ENCODE measurements at places on chromosomes 13 and 19. TPM values are rescaled to one million over a fixed set of nuclear protein-coding genes. Genes with fewer than 3 reads are reported as not detected.
A peak's percentile ranks its signal among the peaks of the same experiment; 100 is the strongest.

- H3K4me1 ChIP-seq = no peaks in the 10 kb centered on the region
- H3K4me3 ChIP-seq = no peak overlapping the region
- H3K27me3 ChIP-seq = no peaks in the 10 kb centered on the region
- H3K27ac ChIP-seq = no peak overlapping the region
Observed at GRCh38 chr13:98263841-98264240, 86.8 kb upstream of the RNF113B start.

DNA sequence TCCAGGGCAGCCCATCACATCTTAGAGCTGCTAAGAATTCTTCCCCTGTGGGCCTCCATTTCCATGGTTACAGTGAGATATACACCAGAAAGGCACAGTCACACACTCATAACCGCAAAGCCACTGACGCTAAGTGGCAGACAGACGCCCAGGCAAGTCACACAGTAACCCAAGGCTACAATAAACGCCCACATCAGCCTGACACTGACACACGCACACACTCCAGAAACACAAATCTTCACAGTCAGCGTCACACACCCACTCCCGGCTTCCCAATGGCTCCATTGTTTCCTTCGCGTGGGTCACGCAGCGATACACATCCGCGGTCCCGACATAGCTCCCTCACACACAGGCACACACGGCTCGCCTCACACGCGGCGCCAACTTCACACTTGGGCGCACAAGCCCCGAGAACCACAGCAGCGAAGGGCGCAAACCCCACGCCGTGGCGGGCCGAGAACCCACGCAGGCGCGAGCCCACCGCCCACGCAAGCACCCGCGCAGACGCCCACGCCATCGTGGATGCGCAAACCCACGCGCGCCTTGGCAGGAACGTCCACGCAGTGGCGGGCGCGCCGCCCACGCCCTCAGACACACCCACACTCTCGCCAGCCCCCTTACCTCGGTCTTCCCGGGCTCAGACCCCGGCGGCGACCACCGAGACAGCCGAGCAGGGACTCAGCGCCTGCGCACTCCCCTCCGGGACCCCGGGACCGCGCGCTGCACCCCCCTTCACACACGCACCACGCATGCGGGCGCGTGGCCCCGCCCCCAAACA, at the start of gene ZNF667:
Gene ZNF667, minus strand, starts transcription at position 695 of the 778 bp plus-strand sequence. CDS start 14,975 bp downstream, outside the sequence.
- no peaks in the 10 kb centered on the region for H3K4me1 ChIP-seq
- no peak for DNase-seq
- peak within 1 kb of the TSS; percentile 32 for H3K4me3 ChIP-seq
- H3K27ac ChIP-seq = no peak within 1 kb of the TSS

Gene NLRP11
- 0.18 TPM for total RNA-seq

DNA sequence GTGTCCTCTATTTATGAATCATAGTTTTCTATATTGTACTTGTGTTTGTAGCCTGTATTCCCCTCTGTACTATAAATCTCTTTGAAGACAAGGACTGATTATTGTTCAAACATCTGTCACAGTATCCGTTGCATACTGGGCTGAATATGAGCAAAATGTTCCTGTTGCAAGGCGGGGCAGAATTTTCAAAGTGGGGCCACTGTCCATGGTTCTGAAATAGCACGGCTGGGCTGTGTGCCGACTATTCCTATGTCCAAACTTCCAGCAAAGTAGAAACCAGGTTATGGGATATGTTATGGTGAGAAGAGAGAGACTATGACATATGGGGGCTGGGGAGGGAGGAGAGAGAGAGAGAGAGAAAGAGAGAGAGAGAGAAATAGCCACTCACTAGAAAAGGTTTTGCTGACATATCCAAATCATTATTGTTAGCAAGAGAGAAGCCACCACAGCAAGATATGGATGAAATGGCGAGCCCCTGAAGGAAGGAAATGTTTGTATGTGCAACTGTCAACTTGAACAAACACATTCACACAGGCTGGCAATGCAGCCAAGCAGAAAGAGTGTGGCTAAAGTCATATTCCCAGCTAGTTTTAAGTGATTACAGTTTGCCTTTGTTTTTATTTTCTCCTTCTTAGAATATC, 107.0 kb upstream of the GPR12 start:
- peaks cover 7% of the 10 kb centered on the region for H3K27me3 ChIP-seq
- DNase-seq = no peak
- H3K4me1 ChIP-seq = no peaks in the 10 kb centered on the region
- no peaks in the 10 kb centered on the region for H3K36me3 ChIP-seq

Gene NLRP4
- not detected for total RNA-seq

DNA sequence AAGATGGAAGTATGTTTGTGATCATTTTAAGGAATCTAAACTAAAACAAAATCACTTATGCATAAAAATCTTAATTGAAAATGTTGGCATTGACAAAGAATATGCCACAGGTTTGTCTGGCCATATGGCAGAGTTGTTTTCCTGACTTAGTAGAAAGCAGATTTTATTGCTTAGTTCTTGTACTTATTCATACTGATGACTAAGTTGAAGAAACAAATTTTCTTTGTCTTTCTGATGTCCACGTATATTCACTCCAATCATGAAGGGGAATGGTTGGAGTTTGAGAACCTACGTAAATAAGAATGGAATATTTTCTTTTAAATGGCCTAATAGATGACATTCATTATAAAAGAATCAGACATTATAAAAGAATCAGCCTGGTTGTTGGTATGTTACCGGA, 8.0 kb upstream of the GPC6 start:
- H3K36me3 ChIP-seq = no peaks in the 10 kb centered on the region
- no peak overlapping the region for H3K4me3 ChIP-seq
- H3K27ac ChIP-seq = no peak overlapping the region
- DNase-seq = no peak
- H3K27me3 ChIP-seq = no peaks in the 10 kb centered on the region

GRCh38 chr13:41315443-41316047, 4.5 kb downstream of the NAA16 start:
- H3K27ac ChIP-seq = peak overlapping the region; percentile 18
- H3K36me3 ChIP-seq = no peaks in the 10 kb centered on the region
- H3K27me3 ChIP-seq = no peaks in the 10 kb centered on the region
- peaks cover 16% of the 10 kb centered on the region for H3K4me1 ChIP-seq
- H3K4me3 ChIP-seq = no peak overlapping the region

Gene PRR36
- total RNA-seq = 3.7 TPM

- no peaks in the 10 kb centered on the region for H3K4me1 ChIP-seq
- no peaks in the 10 kb centered on the region for H3K27me3 ChIP-seq
- no peak overlapping the region for H3K27ac ChIP-seq
- no peaks in the 10 kb centered on the region for H3K36me3 ChIP-seq
Observed at GRCh38 chr13:41434831-41435520, 22.4 kb upstream of the RGCC start.

Gene SLC1A6
- 0.15 TPM for total RNA-seq

DNA sequence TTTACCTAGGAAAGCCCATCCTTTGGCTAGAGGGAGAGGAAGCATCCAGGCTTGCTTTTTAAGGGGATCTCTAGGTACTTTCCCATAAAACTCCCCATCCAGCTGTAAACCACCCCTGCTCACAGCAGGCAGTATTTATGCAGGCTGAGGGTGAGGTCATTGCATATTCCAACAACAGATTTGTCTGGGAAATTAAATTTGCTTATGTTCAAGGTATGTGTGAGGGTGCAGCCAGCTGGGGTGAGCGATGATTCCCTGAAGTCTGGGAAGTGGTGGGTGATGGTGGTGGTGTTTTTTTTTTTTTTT, 96.3 kb upstream of the C1QTNF9B start:
- H3K27me3 ChIP-seq = no peaks in the 10 kb centered on the region
- H3K4me1 ChIP-seq = no peaks in the 10 kb centered on the region
- no peaks in the 10 kb centered on the region for H3K36me3 ChIP-seq
- no peak for DNase-seq

DNA sequence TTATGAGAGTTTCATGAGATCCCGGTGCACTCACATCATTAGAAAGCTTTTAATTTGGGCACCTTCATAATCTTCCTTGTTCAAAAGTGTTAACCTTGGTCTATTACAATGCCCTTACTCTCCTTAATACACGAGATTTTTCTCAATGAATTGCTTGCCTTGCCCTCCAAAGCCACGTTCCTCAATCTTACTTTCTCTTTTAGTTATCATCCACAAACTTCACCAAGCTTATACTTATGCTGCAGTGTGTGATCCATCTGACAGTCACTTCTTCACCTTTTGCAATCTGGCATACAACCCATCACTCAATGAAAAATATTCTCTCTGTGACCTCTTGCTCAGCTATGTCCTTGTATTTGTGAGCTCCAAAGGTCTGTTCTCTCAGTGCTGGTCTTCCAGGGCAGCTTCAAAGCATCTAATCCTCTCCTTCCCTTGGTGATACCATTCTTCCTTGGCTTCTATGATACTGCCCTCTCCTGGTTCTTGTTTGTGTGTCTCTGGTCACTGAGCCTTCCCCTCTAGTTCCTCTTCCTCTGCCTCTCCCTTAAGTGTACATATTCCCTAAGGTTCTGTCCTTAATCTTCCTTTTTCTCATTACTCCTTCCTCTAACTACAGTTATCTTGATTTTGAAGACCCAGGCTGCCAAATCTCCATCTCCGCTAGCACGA, 202.2 kb upstream of the STARD13 start:
- no peaks in the 10 kb centered on the region for H3K27me3 ChIP-seq
- no peaks in the 10 kb centered on the region for H3K4me1 ChIP-seq
- H3K4me3 ChIP-seq = peak overlapping the region; percentile 13
- no peak overlapping the region for H3K27ac ChIP-seq

DNA sequence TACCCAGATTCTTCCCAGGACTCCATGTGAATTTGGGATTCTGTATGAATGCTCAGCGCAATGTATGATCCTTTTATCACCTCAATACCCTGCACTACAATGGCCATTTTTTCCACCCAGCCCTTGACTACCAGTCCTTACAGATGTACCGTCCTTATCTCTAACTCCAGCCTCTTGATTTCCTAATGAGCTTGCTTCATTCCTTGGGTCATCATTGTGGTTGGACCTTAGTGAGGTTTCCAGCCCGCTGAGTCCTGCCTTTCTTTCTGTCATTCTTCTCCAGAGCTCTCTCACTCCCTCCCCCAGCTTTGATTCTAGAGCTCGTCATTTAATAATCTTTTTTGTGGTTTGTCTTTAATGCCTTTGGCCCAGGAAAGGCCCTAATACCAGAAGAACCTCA, 438.5 kb downstream of the ZNF536 start:
- no peak overlapping the region for H3K27ac ChIP-seq
- peaks cover 3% of the 10 kb centered on the region for H3K27me3 ChIP-seq
- no peaks in the 10 kb centered on the region for H3K36me3 ChIP-seq
- no peak for DNase-seq
- no peaks in the 10 kb centered on the region for H3K4me1 ChIP-seq
